ENCODE measurements at places on chromosomes 4 and X.
A peak's percentile ranks its signal among the peaks of the same experiment; 100 is the strongest.

DNA sequence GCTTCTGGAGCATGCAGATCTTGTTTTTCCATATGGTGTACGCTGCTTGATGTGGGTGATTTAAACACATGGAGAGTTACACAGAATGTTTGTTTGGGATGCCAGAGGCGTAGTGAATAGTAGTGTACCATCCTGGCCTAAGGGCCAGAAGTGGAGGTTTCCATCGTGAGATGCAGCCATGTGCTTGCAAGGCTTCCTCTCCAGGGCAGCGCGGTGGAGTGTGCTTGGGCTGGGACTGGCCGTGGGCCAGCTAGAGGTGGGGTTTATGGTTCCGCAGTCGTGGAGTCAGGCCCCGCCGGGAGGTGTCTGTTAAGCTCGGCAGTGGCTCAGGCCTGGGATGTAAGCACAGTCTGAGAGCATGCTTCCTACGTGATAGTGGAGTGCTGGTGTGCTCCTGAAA is 14.0 kb downstream of the STOX2 start:
- DNase-seq: no peak

- peak; percentile 10 for DNase-seq
Observed at GRCh38 chr4:187608001-187608421, 387.6 kb upstream of the ZFP42 start.

GRCh38 chr4:6573551-6573950 is 1.4 kb upstream of the MAN2B2 start:
- no peak for DNase-seq

- DNase-seq: no peak
Observed at GRCh38 chr4:7625071-7625470, 190.3 kb upstream of the PSAPL1 start.

GRCh38 chrX:109626637-109627036 is 1.7 kb upstream of the KCNE5 start:
- DNase-seq: no peak

- no peak for DNase-seq
Observed at GRCh38 chr4:152458801-152459302, 77.0 kb downstream of the FBXW7 start.

DNA sequence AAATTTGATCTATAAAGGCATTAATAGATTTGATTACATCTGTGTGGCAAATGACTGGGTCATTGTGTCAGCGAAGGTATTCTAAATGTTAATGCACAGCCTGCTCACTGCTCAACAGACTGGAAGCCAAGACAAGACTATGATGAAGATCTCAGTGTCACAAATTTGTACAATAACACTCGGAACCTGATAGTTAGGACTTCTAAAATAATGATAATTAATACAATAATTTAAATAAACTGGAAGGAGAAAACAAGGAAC is 217.4 kb downstream of the CENPC start:
- no peak for DNase-seq

DNA sequence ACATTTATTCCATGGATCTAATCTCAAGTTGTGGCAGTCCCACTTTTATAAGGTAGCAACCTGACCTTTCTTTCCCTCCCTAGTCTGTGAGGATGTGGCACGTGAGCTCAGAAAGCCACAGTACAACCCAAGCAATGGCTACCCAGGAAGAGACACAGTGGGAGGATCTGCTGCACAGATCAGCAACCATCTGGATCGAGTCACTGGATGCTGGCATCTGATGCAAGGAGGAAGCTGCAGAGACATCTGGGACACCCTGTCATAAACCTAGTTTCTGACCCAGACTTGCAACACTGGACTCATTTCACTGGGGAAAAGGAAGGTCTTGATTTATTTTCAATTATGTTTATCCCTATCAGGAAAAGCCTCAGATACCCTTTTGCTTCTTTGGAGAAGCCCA is 327.1 kb downstream of the PAPSS1 start:
- DNase-seq: no peak

DNA sequence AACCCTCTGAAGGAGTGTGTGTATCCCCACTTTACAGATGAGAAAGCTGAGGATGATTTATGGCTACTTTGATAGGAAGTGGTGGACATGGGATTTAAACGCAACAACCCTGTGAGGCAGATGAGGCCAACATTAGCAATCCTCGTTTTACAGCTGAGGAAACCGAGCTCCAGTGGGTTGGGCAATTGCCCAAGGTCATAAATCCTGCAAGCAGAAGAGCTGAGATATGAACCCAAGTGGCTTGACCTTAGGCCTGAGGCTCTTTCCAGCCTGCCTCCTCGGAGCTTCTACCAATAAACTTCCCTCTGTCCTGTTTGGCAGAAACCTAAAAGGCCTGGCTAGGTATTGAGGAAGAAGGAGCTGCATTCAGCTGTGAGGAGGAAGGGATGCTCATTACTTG is 185.5 kb upstream of the RBPJ start:
- no peak for DNase-seq

DNA sequence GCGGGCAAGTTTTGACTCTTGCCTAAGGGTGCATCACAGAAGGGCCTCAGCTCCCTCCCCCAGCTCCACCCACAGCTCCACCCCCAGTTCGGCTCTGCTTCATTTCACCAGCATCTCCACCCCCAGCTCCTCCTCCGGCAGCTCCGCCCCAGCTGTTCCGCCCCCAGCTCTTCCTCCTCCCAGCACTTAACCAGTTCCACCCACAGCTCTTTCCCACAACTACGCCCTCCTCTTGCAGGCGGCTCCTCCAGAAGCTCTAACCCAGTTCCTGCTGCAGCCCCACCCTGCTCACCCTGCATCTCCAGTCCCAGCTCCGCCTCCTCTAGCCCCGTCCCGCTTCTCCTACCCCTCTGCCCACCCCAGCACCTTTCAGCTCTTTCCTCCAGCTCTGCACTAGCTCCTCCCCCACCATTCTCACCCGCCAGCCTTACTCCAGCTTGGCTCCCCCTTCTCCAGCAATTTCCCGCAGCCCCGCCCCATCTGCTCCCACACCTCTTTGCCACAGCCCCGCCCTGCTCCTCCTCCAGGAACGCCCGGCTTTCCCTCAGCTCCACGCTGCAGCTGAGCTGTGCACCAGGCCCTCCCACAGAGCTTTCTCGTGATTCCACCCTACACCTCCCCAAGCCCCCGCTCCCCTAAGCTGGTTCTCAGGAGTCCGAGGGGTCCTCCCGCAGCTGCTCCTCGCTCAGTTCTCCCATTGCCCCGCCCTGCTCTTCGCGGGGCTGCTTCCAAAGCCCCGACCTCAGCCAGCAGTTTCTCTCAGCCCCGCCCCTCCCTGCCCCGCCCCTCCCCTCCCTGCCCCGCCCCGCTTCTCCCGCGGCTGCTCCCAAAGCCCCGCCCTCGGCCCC is 1.3 kb upstream of the EOLA1 start:
- DNase-seq: peak; percentile 86

- DNase-seq: no peak
Observed at GRCh38 chrX:55767100-55767499, 49.6 kb downstream of the RRAGB start.

DNA sequence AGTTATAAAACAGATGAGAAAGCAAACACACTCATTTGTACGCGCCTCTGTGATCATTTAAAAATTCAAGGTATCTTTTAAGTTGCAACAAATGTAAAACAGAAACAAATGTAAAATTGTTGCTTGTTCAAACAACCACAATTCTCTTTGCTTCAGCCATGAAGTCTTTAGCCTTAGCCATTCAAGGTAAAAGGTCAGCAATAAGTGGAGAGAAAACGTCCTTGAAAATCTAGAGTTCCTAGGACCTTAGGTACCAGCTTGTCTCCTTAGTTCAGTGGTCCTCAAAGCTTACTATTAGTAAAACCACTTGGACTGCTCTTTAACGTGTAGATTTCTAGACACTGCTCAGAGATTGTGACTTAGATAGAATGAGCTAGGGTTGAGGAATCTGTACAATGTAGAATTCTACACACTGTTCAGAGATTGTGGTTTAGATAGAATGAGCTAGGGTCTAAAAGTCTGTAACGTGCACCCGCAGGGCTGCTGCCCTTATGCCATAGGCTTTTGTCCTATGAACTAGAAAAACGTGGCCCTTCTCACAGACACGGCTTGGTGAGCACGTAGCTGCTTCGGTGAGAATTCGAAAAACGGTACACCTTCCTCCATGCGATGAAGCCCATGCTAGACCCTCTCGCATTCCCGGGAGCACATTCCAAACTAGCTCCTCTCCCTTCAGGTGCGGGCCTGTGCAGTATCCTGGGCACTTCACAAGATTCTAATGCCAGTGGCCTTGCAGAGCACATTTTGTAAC is 1.7 kb downstream of the PLAC8 start:
- no peak for DNase-seq

DNA sequence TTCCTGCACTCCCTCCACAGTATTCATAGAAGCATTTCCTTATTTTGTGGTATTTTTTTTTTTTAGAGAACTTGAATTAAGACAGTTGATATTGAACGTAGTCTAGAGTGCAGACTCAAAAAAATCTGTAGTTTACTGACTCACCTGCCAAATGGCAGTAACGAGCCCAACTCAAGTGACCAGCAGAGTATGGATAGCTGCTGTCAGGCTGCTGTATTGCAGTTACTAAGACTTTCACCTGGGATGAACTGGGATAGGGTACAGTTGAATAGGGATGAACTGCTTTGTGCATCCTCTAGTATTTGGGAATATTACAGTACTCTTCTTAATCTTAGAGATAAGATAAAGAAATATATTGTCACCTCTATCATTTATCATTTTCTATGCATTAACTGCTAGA is 7.0 kb upstream of the SLC7A11 start:
- no peak for DNase-seq

GRCh38 chr4:108060686-108061321 is 71.1 kb downstream of the HADH start:
- DNase-seq: no peak

GRCh38 chrX:48028091-48028490 is 21.3 kb downstream of the SPACA5 start:
- no peak for DNase-seq

DNA sequence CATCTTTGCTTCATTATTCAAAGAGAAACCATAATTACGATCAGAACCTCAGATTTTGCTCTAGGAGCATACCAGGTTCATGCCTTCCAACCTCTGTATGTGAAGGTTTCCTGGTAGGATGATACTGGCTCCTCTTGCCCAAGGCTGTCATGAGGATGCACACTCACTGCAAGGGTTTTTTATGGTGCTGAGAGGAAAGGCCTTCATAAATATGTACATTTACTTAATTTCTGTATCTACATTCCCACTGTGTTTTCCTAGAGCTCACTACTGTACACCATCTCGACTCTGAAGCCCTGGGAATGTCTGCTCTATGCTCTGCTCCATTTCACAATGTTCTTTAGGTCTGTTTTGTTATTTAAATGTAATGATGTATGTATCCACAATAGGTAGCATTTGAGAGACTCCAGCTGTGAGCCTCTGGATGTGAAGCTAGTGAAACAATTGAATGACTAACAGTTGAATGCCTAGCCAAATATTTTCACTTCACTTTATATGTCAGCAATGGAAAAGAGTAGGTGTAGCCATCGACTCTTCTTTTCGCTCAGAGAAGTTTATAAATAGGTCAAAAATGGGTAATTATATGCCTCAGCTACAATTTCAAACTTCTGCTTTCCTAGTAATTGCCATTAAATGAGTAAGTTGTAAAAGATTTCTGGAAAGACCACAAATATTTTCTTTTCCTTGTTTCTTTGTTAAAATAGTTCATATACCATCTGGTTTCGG is 228.0 kb downstream of the PALLD start:
- no peak for DNase-seq

- DNase-seq: no peak
Observed at GRCh38 chr4:188437535-188437934, 298.3 kb downstream of the TRIML1 start.

DNA sequence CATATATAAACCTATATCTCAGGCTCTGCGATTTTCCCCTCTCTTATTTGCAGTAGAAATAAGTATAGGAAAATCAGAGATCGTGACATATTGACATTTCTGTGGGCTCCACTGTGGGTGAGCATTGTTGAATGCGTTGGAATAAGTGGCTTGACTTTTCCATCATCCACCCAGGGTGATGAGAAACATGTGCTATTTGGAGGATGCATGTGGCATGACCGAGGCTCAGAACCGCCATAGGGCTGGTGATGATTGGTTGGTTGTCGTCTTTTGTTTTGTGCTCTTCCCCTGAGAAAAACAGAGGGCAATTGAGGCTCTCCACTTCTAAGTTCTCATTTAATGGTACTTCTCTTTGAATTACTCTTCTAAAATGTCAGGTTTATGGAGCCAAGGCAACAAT is 140.1 kb downstream of the MXRA5 start:
- no peak for DNase-seq

GRCh38 chrX:130523460-130524394 is 121.9 kb downstream of the RBMX2 start:
- DNase-seq: peak; percentile 26

- DNase-seq: no peak
Observed at GRCh38 chr4:7938266-7938608, 1.4 kb downstream of the AFAP1 start.

DNA sequence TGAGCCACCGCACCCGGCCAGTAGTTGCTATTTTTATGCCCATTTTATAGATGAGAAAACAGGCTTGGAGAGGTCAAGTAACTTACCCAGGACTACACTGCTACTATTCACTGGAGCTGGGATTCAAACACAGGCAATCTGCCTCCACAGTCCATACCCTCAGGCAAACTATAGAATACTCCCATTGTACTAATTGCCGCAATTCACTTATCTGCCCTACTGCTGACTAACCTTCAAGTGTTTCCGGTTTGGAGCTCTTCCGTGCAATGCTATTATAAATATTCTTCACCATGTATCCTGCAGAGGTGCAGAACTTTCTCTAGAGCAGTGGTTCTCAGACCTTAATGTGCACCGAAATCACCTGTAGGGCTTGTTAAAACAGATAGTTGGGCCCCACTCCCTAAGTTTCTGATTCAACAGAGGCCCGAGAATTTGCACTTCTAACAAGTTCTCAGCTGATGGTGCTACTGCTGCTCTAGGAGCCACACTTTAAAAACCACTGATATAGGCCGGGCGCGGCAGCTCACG is 1.9 kb upstream of the G3BP2 start:
- no peak for DNase-seq

DNA sequence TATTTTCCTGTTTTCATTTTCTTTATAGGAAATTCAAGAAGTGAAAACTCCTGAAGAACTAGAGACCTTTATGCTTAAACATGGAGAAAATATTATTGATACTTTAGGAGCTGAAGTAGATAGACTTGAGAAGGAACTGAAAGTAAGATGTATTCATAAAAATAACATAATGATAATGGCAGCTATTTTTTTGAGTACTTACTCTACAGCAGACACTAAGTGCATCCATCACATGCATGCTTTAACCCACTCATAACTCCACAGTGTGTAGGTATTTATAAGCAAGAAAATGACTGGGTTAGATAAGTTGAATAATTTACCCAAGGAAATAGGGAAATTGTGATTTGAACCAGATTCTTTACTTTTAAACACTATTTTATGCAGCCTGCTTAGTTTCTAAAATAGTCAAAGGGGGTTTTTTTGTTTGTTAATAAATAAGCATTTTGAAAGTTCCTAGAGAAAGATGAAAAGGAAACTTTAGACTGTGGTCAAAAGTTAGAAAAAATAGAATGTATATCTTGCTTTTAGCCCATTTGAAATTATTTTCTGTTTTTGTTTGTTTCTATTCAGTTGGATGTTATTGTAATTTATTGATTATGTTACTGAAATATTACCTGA is 74.2 kb downstream of the BEND4 start:
- DNase-seq: no peak

GRCh38 chr4:185398618-185399017 is 2.0 kb downstream of the ANKRD37 start:
- DNase-seq: no peak

Data from NCI-H510A (cell line).